Activated CD4-positive, CD25-positive, alpha-beta regulatory T cell (primary cell): ENCODE measurements at places on chromosomes 1 and 21.

DNA sequence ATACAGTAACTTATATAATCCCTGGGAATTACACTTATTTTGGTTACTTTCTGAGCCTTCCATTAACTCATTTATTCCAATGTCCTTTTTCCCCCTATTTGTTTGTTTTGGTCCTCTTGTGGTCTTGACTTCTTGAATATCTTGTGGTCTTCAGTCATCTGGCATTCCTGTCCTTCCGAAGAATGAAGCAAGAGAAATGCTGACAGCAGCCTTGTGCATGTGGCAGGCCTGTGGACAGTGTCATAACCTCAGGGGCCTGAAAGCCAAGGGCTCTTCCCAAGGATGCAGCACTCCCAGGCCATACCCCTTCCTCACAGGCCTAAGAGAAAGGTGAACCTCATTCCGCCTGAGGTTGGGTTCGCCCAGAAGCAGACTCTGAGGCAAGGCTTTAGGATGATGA, 470.2 kb downstream of the DISC1 start:
- no peak for DNase-seq

- DNase-seq = no peak
These were observed 75.5 kb upstream of the ATP5PO start for GRCh38 chr21:33991133-33991532.

DNA sequence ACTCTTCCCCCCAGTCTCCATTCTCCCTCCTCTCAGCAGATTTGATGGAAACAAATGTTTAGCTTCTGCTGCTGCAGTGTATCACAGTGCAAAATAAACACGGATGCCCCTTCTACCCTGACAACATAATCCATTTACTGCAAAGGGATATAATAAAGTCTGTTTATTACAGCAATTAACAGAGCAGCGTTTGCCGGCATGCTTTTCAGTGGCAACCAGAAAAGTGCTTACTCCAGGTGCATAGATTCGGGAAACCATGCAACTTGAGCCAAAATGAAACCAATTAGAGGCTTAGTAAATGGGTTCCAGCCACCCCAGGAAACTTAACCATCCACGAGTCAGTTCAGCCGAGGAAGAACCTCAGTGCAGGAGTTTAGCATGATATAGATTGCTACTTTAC, 12.9 kb upstream of the LEMD1 start:
- DNase-seq = no peak

DNA sequence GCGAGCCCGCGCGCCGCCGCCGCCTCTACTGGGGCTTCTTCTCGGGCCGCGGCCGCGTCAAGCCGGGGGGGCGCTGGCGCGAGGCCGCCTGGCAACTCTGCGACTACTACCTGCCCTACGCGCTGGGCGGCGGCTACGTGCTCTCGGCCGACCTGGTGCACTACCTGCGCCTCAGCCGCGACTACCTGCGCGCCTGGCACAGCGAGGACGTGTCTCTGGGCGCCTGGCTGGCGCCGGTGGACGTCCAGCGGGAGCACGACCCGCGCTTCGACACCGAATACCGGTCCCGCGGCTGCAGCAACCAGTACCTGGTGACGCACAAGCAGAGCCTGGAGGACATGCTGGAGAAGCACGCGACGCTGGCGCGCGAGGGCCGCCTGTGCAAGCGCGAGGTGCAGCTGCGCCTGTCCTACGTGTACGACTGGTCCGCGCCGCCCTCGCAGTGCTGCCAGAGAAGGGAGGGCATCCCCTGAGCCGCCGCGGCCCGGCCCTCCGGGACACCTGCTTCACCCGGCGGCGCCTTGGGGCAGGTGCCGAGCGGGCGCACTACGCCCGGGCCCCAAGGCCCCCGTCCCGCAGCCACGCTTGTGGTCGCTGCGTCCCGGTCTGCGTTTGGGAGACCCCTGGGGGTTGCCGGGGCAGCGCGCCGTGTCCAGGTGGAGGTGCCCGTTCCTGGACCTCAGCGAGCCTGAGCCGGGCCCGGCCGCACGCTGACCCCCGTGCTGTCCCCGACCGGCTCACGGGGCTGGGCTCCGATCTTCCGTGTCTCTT, 944 bp downstream of the B3GALT6 start:
- DNase-seq = no peak

DNA sequence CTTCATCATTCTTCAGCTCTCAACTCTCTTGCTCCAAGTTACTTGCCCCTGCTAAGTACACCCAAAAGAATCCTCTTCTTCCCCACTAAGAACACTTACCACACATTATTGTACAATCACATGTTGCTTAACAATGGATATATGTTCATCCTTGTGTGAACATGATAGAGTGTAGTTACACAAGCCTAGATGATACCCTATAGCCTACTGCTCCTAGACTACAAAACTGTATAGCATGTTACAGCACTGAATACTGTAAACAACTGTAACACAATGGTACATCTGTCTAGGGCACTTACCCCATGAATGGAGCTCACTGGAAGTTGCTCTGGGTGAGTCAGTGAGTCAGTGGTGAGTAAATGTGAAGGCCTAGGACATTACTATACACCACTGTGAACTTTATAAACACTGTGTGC, 77.4 kb downstream of the RERE start:
- no peak for DNase-seq

GRCh38 chr1:64166629-64167028, 36.8 kb upstream of the UBE2U start:
- DNase-seq = no peak

DNA sequence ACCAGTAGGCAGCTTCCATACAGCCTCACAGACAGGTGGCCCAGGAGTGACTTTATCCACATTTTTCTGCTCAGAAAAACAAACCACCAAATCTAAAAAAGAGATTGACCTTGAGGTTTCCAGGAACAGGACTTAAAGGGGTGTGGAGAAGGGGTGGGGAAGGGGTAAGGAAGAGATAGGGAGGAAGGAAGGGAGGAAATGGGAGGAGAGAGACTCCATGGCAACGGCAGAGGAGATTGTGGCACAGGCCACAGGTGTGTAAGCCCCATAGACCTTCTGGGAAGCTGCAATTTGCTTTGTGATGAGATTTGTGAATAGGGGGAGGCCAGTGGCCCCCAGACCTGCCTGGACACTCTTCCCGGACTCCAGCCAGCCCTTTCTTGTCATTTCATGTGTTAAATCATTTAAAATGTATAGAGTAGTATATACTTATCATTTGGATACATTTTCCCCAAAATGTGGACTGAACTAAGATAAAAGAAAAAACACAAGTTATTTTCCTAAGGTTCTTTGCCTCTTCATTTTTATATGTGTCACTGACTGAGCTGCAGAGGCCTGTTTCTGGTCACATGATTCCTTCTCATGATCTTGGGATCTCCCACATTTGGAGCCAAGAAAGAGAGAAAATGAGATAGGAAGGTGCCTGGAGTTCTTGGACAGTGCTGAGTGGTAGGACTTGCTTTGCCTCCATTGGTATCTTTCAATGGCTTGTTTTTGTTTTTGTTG, 55.5 kb downstream of the CLIC6 start:
- no peak for DNase-seq

DNA sequence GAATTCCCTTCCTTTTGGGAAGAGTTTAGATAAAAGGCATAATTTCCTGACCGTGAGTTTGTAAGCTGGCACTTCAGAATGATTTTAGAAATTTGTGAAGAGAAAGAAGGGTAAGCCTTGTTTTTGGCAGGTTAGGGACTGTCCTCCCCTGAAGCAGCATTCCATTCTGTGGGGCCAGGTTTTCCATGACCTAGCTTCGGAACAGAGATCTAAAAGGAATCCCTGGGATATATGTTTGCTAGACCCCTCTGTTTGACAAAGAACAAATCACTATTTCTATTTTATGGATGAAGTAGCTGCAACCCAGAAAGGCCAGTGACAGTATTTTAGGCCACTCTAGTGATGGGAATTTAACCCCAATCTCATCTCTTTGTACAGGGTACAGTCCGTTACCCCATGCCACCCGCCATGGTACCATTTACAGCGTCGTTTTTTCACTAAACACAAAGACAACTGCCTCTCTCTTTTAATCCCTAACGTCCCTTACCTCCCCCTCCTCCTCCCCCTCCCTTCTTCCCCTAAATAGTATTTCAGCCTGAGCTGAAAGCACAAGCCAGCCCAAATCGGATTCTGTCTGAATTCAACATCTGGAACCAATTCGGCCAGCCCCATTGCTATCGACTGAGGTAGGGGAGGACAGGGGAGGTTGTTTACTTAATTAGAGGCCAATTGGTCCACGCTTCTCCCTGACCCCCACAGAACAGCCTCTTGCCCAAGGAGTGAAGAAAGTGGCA, 23.4 kb upstream of the IKBKE start:
- DNase-seq = no peak

DNA sequence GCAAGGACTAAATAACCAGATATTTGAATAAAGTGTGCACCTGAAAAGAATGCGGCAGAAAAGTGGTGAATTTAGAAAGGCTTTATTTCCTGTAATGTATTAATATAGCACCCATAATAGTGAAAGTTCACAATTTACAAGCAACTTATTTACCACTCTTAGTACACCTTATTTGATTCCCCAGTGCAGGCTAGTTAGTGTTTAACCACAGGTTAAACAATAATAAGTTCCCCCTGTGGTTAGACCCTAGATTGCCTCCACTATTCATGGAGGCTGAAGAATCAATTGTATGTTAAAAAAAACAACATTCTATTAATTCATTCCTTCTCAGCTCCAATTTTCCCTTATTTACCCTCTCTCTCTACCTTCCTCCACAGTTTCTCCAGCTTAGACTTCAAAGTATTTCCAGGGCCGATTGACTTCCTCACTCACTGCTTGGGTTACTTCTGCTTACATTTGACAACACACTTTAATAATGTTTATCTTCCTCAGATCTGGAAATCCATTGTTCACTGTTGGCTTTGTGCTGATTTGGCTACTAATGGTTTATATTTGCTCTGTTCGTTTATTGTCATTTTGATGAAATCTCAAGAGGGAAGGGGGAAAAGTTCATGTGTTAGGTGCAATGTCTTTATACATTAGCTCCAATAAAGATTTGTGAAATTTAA, 796.3 kb downstream of the BRINP3 start:
- no peak for DNase-seq

DNA sequence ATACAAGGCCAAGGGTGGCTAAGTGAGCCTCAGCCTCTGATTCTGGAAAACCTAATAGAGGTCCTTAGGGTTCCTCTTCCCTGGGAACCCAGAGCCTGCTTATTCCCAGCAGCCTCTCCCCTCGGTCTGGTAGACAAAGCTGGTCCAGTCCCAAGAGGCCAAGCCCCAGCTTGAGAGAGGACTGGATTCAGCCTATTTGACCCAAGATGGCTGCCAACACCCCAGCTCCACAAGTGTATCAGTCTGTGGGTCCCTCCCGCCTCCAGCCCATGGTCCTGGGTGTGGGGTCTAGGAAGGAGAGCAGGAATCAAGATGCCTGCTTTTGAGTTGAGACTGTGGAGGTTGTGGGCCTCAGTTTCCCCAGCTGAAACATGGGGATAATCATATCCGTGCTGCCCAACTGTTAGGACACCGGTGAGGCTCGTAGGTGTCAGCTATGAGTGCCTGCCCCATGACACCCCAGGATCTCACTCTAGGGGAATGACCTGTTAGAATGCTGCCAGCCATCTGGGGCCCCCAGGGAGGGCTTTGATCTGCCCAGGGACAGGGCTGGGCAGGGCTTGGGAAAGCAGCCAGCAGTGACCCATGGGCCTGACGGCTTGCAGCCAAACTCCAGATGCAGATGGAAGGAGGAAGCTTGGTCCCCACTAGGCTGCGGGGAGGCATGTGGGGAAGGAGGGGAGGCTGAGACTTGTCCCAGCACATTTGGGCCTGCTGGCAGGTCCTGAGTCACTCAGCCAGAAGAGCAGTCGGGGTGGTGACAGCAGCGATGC, 45.4 kb downstream of the NUAK2 start:
- no peak for DNase-seq

DNA sequence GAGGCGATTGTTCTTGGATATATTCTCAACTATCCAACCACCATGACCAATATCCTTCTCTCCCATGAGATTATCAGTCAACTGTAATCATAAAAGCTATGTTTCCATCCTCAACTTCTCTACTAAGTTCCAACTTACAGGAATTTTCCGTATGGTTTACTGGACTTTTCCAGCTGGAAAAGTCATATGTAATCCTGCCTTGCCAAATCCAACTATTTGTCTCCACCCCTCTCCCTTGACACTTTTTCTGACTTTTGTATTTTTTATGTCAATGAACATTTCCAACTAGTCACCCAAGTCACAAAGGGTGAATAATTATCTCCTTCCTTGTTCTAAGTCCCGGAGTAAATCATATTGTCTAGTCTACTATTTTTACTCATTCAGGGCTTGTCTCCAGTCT, 293.1 kb downstream of the USP25 start:
- DNase-seq = no peak

DNA sequence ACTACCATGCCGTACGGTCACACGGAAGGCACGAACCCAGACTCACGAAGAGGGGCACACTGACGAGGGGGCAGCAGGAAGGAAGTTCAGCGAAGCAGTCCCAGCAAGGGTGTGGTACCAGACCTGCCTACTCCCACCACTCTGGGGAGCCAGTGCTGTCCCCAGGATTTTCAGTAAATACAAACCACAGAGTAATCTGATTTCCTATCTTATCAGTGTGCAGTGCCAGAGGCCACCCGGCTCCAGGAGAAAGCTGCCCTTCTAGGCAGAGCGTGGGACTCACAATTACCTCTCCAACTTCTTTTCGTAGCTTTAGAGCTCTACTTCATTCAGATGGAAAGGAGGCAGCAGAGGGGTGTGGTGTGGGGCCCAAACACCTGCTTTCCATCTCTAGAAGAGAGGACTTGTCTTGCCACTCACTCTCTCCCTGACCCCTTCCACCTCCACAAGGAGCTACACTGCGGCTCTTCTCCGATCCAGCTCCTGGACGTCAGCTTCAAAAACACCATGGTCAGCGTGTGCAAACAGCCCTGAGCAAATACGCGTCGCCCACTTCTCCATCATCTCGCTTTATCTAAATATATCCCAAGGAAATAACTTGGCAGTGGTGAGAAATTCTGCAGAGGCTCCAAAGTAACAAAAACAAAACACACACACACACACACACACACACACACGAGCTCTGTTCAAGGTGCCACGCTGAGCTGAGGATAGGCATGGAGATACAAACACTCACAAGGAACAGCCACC, 98.5 kb downstream of the MRPL37 start:
- DNase-seq = no peak

- no peak for DNase-seq
These were observed 20.3 kb downstream of the ZMYM4 start for GRCh38 chr1:35288761-35289160.

DNA sequence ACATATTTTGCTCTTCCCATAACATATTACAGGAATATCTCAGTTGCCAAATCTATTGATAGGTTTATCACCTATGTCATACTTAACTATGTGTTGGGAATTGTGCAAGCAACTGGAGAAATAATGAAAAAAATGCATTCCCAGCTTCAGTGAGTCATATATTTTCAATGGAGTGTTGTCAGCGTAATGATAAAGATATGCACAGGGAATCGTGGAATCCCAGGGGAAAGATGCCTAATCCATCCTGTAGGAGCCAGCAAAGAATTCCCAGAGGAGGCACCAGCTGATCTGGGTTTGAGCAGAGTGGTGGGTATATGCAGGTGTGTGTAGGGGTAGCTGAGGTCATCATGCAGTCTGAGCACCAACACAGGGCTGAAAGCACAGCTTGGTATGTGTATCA, 213.3 kb upstream of the DAB1 start:
- no peak for DNase-seq

- no peak for DNase-seq
These were observed 39.8 kb downstream of the DIP2A start for GRCh38 chr21:46498335-46499050.

- no peak for DNase-seq
These were observed 40.8 kb upstream of the KIRREL1 start for GRCh38 chr1:157952601-157953000.

- no peak for DNase-seq
These were observed 36.0 kb downstream of the F5 start for GRCh38 chr1:169550294-169550693.

- no peak for DNase-seq
These were observed 77.0 kb downstream of the ZMYM4 start for GRCh38 chr1:35345439-35345981.

GRCh38 chr1:185439727-185440415, 122.8 kb upstream of the IVNS1ABP start:
- no peak for DNase-seq
